ENCODE measurements at places on chromosomes 5 and 9.

DNA sequence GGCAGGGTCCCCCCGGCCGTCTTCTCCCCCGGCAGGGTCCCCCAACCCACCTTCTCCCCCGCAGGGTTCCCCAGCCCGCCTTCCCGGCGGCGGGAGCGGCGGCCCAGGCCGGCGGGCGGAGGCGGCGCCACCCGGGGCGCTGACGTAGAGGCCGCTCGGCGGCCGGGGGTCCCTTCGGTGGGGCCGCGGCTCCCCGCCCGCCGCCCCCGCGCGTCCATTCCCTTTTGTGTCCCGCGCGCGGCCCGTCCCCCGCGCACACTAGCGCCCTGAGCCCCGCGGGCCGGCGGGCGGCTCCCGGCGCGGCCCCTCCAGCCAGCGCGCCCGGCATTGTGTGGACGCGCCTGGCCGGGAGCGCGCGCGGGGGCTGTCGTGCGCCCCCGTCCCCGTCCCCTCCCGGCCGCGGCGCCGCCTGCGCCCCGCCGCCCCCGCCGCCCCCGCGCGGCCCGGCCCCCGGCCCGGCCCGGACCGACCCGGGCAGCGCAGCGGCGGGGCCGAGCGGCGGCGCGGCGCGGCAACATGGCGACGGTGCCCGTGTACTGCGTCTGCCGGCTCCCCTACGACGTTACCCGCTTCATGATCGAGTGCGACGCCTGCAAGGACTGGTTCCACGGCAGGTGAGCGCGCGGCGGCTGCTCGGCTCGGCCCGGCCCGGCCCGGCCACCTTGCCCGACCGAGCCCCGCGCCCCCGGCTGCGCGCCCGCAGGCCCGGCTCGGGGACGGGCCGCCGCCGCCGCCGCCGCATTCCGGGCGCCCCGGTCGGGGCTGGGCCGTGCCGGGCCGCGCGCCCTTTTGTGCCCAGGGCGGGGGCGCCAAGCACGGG is at the start of gene PHF2:
Gene PHF2 (plus strand): TSS at position 327 of the 820 bp plus-strand sequence. CDS start 190 bp downstream, at position 517.
- DNase-seq: peak; percentile 73

DNA sequence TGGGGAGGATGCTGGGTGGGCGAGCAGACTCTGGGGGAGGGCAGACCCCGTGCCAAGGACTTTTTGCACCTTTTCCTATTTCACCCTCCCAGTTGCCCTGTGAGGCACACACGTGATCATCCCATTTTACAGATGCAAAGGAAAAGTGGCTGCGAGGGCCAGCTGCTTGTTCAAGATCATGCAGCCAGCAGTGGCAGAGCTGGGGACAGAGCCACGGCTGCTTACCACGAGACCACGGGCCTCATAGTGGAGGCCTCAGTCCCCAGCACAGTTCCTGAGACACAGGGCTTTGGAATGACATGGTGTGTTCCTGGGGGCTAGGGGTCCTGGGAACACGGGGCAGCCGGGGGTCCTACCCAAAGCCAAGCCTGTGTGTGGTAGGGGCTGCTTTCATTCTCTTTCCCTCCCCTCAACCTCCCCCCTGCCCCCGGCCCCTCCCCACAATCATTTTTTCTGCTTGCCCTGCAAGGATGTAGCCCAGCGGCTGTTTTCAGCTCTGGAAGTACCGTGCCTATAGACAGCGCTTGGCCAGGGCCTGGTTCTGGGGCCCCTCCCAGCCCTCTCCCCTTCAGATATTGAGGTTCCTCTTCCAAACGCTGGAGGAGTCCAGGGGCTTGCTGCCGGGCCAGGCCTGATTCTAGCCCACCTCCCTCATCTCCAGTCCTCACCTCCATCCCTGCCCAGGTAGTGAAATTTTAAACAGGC is 58.5 kb upstream of the IER5L start:
- no peak for DNase-seq

- no peak for DNase-seq
These were observed 327.7 kb downstream of the PIK3R1 start for GRCh38 chr5:68543212-68543611.

- DNase-seq: no peak
These were observed 303.9 kb downstream of the TENT4A start for GRCh38 chr5:7016999-7017747.

DNA sequence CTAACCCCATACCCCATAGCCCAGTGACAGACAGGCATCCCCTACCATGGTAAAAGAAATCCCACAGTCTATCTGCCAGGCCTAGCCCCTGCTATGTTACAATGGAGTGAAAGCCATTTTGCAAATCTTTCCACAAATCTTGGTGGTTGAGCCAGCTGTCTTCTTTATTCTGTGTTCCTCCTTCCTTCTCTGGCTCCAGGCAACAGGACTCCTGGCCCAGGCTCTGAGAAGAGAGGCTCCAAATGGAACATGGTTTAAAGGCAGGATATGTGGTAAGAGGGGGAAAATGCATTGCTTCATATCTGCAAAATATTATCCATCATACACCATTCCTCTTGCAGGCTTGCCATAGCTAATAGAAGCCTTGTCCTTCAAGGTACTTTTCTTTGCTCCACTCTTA is 25.2 kb downstream of the FGF1 start:
- DNase-seq: no peak

GRCh38 chr5:114407783-114408182 is 45.9 kb downstream of the KCNN2 start:
- DNase-seq: no peak

DNA sequence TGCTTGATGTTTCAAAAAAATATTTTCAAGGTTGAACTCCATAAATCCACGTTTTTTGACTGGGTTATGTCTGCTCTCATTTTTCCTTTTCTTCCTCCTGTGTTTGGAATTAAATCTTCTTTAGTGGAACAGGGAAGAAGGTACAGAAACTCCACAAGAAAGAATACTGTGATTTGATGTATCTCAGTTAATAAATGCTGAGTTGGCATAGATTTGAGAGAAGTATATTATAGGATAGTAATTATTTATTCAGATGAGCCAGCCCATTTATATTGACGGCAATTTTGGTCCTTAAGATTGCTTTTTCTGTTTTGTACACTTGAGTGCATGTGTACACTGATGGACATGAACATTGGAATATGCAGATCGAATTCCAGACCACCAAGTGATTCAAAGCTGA is 481.4 kb downstream of the PSAT1 start:
- no peak for DNase-seq

DNA sequence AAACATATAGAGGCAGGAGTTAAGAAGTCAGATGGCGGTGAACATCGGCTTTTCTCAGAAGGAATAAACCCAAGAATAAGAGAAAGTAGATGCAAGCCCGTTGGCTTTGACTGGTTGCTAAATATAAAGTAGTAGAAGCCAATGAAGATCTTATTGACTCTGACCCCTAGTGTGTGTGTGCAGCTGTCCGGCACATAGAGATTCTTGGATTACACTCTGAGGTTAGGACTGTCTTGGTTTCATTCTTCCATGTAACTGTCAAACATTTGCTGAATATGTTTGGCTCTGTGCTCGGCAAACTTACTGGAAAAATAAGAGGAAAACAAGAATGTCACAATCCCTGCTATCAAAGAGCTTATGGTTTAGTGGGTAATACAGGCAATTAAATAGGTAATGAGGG is 54.9 kb downstream of the ASTN2 start:
- no peak for DNase-seq

DNA sequence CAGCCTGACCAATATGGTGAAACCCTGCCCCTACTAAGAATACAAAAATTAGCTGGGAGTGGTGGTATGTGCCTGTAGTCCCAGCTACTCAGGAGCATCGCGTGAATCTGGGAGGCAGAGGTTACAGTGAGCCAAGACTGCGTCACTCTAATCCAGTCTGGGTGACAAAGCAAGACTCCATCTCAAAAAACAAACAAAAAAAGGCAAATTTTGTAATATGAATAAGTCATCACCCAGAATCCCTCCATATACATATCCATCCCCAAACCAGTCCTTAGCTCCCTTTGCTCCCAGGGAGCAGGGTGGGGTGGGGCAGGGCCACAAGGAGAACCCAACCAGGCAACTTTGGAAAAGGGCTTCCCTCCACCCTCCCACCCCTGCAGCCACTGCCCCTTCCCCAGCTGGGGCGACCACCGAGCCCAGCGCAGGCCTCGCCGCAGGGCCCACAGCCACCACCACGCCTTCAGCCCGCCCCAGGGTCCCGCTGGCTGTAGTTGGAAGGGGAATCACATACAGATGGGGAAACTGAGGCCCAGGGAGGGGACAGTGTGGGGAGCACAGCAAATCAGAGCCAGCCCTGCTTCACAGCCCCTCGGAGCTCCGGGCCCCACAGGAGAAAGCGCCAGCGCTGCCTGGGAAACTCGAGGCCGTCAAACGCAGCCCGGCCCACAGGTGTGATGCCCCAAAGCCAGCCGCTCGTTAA is 7.8 kb downstream of the NOTCH1 start:
- no peak for DNase-seq

GRCh38 chr9:72534931-72535330 is 13.5 kb downstream of the TMC1 start:
- no peak for DNase-seq

- no peak for DNase-seq
These were observed 293.9 kb upstream of the TARS1 start for GRCh38 chr5:33146881-33147280.

GRCh38 chr5:36778336-36778735 is 98.2 kb upstream of the NIPBL start:
- no peak for DNase-seq

GRCh38 chr5:181204113-181204825 is 727 bp downstream of the TRIM7 start:
- DNase-seq: no peak

GRCh38 chr5:82636591-82636990 is 358.4 kb upstream of the RPS23 start:
- DNase-seq: no peak

GRCh38 chr5:55636683-55637082 is 75.4 kb downstream of the SLC38A9 start:
- no peak for DNase-seq

DNA sequence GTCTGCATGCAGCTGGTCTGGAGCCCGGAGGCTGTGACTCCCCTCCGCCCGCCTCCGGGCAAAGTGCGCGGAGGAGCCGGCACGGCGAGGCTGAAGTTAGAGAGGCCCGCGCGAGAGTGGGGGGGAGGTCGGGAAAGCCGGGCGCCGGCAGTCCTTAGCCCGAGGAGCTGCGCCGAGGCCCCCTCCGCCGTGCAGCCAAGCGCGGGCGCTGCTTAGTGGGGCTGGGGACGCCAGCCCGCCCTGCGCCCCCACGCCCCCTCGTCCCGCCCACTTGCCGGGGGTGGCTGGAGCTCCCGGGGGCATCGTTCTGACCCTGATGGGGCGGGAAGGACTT is 403 bp downstream of the NINJ1 start:
- DNase-seq: peak; percentile 83

DNA sequence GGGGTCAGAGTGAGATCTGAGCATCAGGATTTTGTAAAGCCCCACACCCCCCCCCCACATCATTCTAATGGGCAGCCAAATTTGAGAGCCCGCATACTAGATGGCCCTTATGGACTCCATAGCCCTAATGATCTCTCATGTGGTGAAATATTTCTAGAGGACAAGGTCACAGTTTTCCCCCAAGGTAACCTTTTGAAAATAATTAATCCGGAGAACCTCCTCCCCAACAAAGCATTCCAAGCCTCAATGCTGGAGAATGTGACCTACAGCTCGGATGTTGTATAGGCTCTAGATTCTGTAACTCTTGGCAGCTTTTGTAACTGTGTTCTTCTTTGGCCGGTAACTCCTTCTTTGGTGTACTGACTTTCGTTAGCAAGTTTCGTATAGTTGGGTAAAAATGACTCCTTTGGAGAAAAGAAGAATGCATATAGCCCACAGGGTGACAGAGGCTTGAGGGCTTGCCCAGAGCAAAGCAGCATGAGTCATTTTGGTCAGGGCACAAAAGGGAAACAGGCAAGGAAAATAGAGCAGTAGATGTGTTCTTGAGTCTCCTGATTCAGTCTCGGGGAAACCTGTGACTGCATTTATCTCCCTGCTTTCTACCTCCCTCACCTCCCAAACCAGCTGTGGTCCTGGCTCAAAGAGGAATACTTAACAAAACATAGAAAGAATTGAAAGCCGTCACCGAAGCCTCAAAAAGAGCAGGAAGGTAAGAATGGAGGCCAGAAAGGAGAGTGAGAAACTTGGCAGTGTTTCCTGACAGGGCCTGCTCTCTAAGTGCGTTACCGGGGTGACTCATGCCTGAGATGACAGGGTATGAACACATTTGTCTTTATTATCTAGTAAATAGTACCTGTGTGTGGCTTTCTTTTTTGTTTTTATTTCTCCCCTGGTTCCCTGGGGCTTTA is 6.6 kb upstream of the XPA start:
- no peak for DNase-seq

GRCh38 chr9:4829969-4830368 is 37.2 kb downstream of the RCL1 start:
- no peak for DNase-seq

- no peak for DNase-seq
These were observed 27.6 kb upstream of the LTC4S start for GRCh38 chr5:179766021-179766725.

GRCh38 chr9:80690349-80690939 is 998.9 kb downstream of the TLE1 start:
- no peak for DNase-seq

DNA sequence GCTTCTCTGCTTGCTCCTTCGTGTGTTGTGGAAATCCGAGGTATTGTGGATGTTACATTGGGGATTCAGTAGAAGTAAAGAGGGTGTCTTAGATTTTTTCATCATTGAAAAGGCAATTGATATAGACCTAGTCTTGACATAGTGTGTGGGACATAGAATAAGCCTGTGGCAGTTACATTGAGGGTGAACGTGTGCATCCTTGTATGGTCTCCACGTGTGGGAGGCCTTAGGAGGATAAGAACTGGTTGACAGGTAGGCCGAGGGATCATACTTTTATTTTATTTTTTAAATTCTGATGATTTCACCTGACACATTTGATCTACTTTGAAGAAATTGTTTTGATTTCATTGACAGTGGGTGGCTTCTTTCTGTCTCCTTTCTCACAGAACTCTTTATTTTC is 17.0 kb upstream of the FAM120AOS start:
- DNase-seq: no peak

DNA sequence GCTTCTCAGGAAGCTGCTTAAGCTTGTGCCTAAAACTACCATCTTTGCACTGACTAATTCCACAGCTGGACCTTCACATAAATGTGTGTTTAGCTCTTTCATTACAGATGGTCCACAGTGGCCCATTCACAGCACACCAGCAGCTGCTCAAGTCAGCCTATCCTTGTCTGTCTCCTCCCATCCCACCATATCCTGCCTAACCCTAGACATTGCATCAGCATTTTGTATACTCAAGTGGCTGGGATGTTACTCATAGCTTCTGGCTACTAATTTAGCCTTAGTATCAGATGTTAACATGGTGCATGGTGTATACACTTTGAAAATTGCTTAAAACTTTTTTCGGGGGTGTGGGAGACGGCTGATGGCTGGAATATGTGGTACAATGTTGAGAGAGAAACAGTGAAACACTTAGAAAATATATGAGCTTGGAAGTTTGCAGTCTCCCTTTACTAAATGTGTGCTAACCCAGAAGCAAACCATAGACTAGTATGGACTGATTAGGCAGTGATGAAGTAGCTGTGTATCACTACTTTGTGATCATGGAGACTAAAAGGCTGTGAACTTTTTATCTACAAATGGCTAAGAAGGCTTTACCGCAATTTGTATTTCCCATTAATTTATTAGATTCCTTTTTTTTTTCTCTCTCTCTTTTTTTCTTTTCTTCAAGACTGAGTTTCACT is 83.1 kb downstream of the JMY start:
- no peak for DNase-seq

All from stomach (tissue), 19 donors.